ENCODE measurements at places on chromosomes 1 and 21. TPM values are rescaled to one million over a fixed set of nuclear protein-coding genes. Genes with fewer than 3 reads are reported as not detected.
A peak's percentile ranks its signal among the peaks of the same experiment; 100 is the strongest.

ZNF436 gene
- total RNA-seq, result 8.8 TPM

GNAT2 gene
- 0.23 TPM for total RNA-seq

DNA sequence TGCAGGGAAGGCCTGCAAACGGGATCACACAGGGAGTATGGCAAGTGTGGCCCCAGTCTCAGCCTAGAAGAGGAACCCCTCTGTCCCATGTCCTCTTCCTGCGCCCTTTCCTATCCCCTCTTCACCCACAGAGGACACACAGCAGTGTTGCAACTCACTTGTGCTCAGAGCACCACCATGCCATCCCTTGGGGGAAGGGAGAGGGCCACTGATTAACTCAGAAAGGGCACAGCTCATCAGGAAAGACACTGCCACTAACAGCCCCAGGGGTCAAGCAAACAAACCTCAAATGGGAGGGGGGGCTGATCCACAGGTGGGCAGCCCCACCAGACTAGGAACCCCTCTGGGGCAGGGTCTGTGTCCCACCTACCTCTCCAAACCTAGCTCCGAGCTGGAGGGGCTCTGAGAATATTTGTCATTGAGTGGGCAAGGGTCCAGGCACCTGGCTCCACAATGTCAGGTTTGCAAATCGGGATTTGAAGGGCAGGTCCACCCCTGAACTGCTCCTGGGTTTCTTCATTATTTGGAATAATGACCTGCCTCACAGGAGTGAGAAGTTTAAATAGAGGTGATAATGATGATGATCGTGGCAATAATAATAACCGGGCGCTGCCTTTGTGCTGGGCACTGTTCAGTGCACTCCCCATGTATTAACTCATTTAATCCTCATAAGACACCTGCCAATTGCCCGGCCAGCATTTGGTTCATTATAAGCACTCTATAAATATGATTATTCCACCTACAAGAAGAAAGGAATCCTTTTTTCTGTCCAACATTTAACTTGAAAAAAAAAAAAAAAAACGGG, 1.0 kb downstream of the ALDH4A1 start:
- no peak for DNase-seq

BARHL2 gene
- total RNA-seq, result not detected

DNA sequence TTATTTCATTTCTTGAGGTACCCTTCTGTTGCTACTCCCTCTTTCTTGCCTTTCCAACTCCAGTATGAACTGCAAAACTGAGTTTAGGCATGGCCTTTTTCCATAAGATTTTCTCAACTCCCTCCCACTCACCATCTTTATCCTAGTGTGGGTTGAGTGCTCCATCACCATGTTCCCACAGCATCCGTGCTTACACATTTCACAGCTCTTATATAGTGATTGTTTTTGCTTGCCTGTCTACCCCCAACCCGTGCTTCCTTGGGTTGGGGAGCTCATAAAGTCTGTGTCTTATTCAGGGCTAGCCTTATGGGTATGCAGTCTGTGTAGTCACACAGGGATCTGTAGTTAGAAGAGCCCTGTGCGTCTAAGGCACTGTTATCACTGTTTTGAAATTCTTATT, 68.2 kb upstream of the CCDC190 start:
- no peak for DNase-seq

RNPC3 gene
- total RNA-seq, result 27.0 TPM

GRCh38 chr1:81689531-81689941, 111.2 kb upstream of the ADGRL2 start:
- DNase-seq, result no peak

DNA sequence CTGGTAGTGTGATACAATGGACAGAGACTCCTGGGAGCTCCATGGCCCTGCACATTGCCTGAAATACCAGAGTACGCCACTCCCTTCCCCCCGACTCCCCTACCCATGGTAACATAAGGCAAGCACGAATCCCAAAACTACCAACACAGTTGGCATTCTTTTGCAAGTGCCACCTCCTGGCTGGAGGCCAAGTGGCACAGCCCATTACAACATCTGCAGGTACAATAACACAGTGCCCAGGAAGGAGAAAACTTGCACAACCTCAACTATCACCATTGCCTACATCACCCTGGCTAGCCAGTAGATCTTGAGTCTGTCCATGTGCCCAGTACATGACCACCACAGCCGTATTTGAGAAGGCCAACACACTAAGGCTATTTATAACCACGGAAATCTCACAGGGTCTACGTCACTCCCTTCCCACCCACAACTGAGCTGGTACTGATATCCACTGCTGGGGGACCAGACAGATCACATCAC, 11.7 kb downstream of the ADAMTS1 start:
- DNase-seq, result no peak

DNA sequence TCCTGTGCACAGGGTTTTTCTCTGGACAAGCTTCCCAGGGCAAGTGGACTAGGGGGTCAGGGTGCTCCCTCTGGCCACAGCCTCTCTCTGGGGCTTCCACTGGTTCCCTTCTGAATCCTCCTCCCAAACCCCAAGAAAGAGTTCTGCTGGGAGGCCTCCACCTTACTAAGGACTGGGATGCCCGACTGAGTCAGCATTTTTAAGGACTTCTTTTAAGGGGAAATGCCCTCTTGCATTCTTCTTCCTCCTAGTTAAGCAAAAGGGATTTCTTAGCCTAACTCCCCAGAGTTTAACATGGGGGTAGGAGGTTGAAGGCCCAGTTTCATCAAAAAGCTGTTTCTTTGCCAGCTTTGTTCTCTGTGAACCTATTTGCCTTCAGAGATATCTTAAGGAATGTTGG, 99.7 kb upstream of the KRTAP19-8 start:
- DNase-seq, result no peak

CLCA4 gene
- not detected for total RNA-seq

DNA sequence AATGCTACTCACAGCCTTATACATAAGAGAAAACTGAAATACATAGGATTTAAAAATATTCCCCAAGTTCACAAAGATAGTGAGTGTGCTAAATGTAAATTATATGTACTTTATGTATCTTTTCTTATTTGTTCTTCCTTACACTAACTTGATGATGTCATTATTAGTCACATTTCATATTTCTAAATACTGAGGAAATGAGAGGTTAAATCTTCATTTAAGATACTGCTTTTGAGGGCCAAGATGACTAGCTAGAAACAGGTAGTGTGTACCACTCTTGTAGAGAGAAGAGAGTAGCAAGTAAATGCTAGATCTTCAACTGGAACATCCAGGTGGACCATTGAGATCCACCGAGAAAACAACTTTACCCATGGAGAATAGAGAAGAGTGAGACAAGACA, 29.8 kb downstream of the PYHIN1 start:
- no peak for DNase-seq

DNA sequence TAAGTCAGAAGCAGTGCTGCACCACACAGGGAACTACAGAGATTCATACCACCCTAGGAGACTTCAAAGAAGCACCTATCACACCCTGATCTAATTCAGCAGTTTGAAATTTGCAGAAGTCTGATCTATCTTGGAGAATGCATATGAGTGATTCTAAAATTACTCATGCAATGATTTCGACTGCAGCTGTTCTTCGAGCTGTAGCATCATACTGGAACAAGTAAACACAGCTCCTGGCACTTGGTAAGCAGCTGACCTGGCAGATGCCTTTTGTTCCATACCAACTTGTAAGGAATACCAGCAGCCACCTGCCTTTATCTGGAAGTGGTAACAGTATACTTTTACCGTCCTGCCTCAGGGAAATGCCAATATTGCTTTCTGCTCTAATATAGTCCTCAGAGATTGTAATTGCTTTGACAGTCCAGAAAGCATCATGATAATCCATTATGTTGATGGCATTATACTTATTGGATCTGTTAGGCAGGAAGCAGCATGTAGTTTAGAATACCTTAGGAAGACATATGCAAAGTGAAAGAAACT, 25.7 kb downstream of the AADACL4 start:
- no peak for DNase-seq

- DNase-seq, result no peak
Measured at GRCh38 chr1:210223226-210223904, 9.2 kb upstream of the SERTAD4 start.

GRCh38 chr1:171429137-171429536, 56.2 kb upstream of the PRRC2C start:
- DNase-seq, result no peak

- no peak for DNase-seq
Measured at GRCh38 chr1:230704830-230705229, 9.1 kb downstream of the AGT start.

KHDC4 gene
- 93.3 TPM for total RNA-seq

MCOLN2 gene
- 76.3 TPM for total RNA-seq

DNA sequence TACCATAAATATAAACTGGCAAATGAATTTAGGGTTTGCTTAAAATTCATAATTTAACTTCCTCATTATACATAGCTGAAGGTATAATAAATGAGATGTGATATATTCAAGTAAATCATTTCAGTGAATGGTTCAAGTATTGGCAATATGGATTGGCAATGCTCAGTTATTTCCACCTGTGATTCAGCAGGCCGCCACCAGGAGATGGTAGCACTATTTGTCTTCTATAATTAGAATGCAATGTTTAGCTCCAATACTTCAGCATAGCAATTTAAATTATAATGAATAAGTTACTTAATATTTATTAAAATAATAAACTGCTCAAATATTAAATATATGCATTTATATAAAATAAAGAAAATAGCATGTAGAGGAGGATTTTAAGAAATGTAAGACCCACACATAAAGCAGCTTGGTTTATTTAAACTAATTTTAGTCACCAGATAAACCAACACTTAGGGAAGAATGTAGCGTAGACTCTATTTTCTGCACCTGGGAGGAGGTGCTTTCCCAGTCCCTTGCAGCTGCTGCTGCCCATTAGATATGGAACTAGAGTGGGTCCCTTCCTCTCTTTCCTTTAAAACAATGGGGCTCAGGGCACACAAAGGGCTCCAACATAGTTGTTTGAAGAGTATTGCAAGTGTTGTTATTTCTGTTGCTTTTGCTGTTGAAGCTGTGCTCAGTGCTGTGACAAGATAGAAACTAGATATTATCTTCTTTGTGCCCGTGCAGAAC, 62.1 kb downstream of the PLPPR4 start:
- DNase-seq, result no peak

GRCh38 chr1:45952072-45952471, 148.7 kb downstream of the MAST2 start:
- no peak for DNase-seq

TEDDM1 gene
- total RNA-seq, result not detected

SV2A gene
- 14.8 TPM for total RNA-seq

ATAD3A gene
- total RNA-seq, result 34.2 TPM

DNA sequence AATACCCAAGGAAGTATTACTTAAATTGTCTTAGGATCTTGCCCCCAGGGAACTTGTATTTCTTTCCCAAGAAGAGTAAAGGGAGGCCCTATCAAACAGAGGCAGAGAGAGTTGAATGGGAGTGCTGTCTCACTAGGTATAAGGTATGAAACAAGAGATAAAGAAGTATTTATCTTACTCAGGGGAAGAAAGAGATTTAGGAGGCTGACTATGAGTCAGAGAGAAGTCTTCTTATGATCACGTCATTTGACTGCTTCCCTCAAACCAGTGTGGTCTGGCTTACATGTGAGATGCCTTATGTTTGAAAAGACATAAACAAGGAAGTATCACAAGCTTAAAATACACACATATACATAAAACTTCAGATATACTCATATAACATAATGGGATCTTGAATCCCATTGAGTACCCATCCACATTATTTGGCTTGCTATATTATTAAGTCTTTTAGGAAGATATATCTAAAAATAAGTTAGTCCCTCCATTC, 29.6 kb downstream of the DUSP10 start:
- DNase-seq, result peak; percentile 71

DNA sequence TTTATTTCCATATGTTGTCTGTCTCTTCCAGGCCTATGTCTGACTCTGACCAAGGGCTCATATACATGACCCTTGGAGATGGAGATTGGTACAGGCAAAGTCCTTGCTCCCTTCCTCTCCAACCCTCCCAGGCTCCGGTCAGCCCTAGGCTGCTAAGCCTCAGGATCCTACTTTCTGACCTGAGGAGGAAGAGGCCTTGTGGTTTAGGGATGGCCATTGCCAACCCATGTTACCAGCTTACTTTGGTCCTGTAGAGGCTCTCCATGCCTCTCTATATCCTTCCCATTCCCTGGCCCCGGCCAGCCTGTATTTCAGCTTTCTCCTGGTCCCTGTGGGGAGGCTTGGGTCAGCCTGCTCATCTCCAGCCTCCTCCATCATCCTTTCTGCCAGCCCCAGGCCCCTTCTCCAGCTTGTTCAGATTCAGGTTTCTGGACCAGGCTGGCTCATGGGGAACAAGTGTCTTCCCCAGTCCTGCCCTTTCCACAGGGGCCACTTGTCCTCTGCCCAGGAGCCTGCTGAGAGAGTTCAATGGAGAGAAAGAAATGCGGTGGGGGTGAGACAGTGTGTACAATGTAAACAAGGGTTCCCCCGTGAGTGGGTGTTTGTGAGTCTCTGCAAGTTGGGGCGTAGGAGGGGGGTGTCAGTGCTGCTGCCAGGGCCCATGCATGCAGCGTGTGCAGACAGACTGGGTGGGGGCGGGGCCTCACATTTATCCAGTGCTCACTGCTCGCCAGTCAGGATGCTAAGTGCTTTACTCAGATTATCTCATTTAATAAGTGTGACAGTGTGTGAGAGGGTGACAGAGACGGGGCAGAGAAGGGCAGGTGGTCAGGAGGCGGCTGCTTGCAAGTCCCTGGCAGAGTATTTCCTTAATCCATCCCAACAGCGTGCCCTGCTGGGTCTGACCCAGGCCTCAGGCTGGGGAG, 31.3 kb upstream of the FOXO6 start:
- no peak for DNase-seq

- no peak for DNase-seq
Measured at GRCh38 chr21:35377505-35378090, 328.5 kb upstream of the RUNX1 start.

GRCh38 chr1:117368116-117369108, 1.2 kb downstream of the MAN1A2 start:
- no peak for DNase-seq

GRCh38 chr1:202029171-202029665, 18.8 kb downstream of the ELF3 start:
- DNase-seq, result no peak

SERPINC1 gene
- 0.30 TPM for total RNA-seq

DDI2 gene
- 30.6 TPM for total RNA-seq

DNA sequence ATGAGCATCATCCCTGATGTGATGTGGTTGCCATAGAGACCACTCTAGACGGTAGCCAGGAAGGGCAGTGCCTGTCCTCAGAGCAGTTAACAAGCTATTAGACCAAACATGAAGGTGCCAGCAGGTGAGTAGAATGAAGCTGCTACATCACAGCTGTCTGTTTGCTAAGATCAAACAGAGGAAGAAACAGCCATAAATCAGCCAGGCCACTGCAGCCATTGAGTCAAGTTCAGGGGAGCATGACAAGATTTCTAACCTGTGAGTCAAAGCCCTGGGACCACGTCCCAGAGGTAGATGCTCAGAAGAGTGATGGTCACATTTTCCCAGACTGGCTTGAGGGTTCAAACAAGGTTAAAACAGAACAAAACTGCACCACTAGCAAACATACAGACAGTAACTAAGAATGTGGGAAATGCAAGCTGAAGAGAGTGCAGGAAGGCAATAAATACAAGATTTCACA, 450.6 kb upstream of the DAB1 start:
- DNase-seq, result no peak

DNA sequence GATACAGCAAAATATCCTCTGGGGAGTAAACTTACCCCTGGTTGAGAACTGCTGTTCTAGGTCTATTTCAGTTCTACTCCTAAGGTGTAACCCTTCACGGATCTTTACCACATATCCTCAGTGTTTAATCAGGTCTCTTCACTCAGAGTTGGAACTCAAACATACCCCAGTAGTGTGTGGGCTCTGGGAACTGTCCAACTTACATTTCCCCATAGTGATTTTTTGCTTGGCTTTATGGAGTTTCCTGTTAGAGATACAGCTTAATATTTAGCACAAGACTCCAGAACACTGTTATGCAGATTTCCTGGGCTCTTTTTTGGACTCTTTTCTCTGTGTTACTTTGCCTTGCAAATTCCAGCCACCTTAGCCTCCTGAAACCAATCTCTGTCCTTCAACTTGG, 26.7 kb upstream of the LIN9 start:
- no peak for DNase-seq
